ENCODE measurements at places on chromosomes 7 and 10.

DNA sequence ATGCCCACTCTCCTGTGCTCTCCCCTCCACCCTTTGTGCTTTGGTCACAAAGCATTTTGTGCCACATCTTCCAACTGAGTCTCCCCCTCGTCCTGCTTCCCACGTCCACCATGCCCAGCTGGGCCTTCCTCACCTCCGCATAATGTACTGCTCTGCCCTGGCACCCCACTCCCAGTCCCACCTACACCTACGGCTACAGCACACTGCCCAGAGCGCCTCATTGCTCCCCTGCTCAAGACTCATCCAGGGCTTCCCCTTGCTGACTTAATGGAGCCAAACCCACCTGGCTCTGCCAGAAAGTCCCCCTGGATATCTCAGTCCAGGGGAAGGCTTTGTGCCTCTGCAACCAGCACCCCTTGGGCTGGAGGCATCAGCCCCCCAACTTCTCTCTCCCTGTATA is 299.2 kb upstream of the ZMIZ1 start:
- no peak for DNase-seq

- no peak for DNase-seq
Observed at GRCh38 chr7:33692956-33693355, 212.4 kb upstream of the BMPER start.

GRCh38 chr10:124745673-124746072 is 1.5 kb upstream of the FAM53B start:
- DNase-seq = no peak

DNA sequence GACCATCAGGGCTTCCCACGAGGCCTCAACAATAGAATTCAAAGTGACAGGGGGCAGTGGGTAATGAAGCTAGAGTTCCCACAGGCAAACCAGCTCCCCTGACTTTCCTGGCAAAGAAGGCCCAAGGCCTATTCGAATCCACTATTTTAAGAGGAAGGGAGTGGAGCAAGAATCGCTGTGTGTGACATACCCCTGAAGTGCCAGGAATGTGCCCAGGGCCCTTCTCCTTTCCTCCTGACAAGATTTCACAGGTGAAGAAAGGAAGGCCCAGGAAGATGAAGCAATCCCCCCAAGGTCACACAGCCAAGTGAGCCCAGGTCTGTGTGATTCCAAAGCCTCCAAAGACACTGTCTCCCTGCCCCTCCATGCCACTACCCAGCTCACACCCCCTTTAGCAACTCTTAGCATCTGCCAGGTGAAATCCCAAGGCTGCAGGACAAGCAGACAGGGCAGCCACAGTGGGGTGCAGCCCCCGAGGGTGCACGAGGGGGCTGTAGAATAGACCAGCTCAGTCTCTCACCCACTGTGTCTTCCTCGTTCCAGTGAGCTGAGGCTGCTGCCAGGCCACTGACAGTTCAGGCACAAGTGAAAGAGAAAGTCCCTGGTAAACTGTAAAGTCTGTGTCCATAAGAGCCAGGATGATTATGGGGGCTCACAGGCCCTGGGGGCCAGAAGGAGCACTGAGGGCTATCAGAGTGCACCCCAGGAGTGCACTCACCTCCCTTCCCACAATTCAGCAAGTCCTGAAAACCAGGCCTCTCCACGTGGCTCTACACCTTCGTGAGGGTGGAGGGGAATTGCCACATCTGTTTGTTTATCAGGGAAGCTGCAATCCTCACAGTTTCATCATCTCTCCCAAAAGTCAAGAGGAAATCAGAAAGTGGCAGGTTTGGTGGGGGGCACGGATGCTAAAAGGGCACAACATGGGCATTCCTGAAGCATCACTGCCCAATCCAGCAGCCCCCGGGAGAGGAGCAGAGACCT is 70.8 kb upstream of the ZMIZ1 start:
- no peak for DNase-seq

DNA sequence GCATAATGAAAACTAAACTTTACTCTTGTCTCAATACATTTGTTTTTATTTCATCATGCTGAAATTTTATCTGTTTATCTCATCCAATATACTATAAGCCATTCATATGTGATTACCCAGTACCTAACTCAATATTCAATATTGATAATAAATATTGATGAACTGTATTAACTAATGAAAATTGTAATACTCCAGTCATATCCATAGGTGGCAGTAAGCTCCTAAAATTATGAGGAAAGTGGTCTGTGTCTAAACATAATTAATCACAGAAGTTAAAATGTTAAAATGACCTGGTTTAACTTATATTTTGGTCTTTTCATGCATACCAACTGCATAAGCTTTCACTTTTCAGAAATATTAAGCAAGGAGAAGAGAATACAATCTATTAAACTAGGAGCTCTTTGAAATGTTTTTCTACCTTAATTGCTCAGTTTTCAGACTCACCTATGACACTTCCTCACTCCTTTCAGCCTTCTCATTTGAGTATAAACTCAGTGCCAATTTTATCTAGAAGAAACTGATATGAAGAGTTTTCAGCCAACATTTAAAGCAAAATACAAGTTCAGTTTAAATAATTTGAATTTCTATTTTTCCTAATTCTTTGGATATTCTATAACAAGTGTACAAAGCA is 30.5 kb upstream of the VWDE start:
- DNase-seq = no peak

DNA sequence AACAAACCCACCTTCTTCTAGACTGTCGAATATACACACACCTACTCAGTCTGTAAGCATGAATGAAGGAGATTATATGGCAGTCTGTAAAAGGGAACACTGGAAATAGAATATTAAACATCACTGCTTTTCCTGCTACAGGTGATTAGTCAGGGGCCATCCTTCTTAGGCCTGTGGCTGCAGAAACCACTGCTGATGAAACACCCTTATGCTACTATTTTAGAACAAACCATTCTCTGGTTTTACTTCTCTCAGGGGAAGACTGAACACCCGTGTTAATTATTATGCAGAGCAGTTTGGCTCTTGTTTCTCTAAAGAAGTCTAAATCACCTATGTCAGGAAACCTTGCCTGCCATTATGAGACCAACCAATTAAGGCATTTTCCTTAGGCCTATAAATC is 351.1 kb upstream of the KLF6 start:
- DNase-seq = peak; percentile 35

GRCh38 chr7:131235489-131236317 is 92.0 kb upstream of the MKLN1 start:
- no peak for DNase-seq

- no peak for DNase-seq
Observed at GRCh38 chr7:138292951-138293350, 167.1 kb upstream of the TRIM24 start.

DNA sequence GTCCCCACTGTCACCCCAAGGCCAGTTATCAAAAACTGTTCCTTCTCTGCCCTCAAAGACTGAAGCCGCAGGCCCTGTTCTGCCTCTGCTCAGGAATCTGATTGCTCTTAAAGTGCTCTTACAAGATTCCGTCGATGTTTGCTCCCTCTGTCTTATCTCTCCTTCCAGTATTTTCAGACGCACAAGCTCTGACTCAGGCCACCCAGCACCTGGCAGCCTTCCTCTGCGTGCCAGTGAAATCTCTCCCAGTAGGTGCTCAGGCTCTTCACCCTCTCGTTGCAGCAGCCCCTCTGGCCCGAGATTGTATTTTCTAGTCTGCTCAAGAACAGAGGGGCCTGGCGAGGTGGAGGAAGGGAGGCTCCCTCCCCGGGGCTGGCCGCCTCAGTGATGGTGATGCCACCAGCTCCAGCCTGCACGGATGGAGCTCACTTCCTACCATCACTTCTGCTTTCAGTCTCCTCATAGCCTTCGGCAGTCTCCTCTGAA is 276.2 kb downstream of the USP6NL start:
- no peak for DNase-seq

DNA sequence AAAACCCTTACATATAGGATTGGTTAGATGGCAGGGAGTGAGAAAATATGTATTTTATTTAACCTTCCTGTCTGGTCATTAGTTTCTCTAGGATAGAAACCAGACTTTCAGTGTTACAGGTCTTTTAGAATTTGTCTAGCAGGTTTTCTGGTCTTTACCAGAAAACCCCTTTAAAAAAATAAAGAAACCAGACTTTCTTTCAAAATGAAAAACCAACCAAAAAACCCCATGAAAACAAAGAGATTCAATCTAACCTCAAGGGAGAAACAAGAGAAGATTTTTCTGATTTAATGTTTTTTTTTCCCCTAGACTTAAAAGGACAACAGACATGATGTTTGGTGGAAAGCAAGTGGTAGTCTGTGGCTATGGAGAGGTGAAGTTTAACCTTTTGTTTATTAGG is 28.7 kb upstream of the STRIP2 start:
- DNase-seq = no peak

DNA sequence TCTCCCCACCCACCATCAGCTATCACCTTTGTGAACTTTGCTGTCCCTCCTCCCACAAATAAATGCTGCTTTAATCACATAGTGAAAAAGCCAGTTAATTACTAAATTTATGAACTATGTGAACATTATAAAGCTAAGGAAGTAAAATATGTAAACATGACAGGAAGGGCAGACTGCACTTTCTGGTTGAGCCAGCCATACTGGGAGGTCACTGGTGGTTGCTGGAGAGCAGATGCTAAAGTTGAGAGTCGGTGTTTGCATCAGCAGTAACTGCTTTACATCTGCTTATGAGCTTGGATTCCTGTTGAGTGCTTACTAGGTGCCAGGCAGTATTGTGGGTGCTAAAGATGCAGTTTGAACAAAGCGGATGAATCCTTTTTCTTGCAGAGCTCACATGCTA is 209.9 kb upstream of the FZD1 start:
- no peak for DNase-seq

GRCh38 chr10:131532291-131532690 is 220.8 kb upstream of the TCERG1L start:
- DNase-seq = no peak

- no peak for DNase-seq
Observed at GRCh38 chr7:55050281-55050680, 31.5 kb downstream of the EGFR start.

DNA sequence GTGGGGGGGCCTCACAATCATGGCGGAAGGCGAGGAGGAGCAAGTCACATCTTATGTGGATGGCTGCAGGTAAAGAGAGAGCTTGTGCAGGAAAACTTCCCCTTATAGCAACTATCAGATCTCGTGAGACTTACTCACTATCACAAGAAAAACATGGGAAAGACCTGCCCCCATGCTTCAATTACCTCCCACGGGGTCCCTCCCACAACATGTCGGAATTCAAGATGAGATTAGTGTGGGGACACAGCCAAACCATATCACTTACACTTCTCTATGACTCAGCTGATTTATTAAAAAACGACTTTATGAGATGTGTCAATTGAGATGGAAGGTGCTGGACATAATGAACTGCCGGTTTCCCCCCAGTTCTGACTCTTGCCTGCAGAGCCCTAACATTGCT is 23.8 kb upstream of the CHN2 start:
- DNase-seq = no peak

DNA sequence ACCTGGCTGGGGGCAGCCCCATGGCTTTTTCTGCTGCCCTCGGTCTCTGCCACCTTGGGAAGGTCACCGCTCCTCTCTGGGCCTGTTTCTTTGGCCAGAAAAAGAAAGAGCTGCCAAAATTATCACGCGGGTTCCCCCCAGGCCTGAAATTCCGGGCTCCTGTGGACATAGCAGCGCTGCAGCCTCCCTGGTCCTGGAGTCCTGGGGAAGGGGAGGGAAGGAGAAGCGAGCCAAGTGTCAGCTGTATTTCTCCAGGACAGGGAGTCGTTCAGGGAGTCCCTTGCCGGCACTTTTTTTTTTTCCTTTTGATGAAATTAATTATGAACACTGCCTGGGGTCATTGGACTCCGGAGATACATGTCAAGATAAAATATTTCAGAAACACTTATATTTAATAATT is 152.3 kb upstream of the GPR26 start:
- DNase-seq = no peak

DNA sequence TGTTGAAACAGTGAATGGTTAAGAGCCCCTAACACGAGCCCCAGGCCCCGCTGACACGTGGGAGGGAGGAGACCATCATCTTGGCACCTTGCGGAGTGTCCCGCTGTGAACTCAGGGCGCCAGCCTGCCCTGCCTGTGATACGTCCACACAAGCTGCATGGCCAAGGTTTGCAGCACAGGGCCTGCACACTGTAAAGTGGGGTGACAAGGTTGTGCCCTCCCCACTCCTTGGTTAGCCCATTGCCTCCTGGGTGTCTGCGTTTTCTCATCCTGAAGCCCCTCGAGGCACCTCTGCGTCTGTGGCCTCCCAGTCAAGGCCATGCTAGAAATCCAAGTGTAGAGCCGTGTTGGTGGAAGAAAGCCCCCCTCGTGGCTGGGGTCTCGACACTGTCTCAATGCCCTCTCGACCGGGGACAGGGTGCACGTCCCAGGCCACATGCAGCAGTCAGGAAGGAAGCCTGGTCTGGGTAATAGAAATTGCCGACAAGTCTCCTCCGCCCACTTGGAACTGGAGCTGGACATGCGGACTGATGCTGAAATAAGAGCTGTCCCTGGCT is 192.1 kb downstream of the DNAJB6 start:
- DNase-seq = no peak

Measured in GM19239 (cell line).